Gastrocnemius medialis (tissue), 4 donors: ENCODE measurements at places on chromosomes 6 and 20. TPM values are rescaled to one million over a fixed set of nuclear protein-coding genes. Genes with fewer than 3 reads are reported as not detected.
A peak's percentile ranks its signal among the peaks of the same experiment; 100 is the strongest.

Gene ANKEF1
- total RNA-seq = 0.82 TPM

Gene DTNBP1
- total RNA-seq = 33.5 TPM

- no peak overlapping the region for H3K4me3 ChIP-seq
- no peak for DNase-seq
- no peaks in the 10 kb centered on the region for H3K27me3 ChIP-seq
- H3K27ac ChIP-seq = no peak overlapping the region
- H3K4me1 ChIP-seq = peaks cover 36% of the 10 kb centered on the region
- no peaks in the 10 kb centered on the region for H3K36me3 ChIP-seq
Measured at GRCh38 chr6:111429571-111429970, 53.4 kb downstream of the REV3L start.

DNA sequence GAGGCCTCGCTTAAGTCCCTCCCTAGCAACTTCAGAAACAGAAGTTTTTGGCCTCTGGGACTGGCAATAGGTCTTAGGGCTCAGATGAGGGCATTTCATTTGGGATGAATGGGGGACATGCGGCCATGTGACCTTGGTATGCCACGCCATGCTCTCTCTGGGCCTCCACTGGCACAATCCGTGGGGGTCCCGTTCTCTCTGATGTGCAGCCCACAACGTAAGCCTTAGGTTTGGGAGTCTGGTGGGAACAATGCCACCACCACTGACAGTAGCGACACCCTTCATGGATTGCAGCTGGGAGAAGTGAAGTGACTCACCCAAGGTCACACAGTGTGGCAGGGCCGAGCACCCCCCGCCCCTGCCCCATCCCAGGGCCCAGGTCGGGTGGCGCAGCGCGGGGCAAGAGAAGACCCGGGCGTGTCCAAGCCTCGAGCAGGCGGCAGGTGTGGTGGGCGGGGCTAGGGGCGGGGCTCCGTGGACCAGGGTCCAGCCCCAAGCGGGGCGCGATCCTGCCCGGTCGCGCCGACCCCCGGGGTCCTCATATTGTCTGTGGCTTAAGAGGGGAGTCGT lies 864 bp upstream of the CEBPB start:
- H3K27ac ChIP-seq = peak overlapping the region; percentile 100
- DNase-seq = no peak
- H3K27me3 ChIP-seq = no peaks in the 10 kb centered on the region
- peaks cover 19% of the 10 kb centered on the region for H3K4me1 ChIP-seq

Gene DCBLD1
- 8.1 TPM for total RNA-seq

- no peaks in the 10 kb centered on the region for H3K36me3 ChIP-seq
- peaks cover 27% of the 10 kb centered on the region for H3K4me1 ChIP-seq
- peak; percentile 16 for DNase-seq
- H3K27me3 ChIP-seq = no peaks in the 10 kb centered on the region
- peak overlapping the region; percentile 96 for H3K27ac ChIP-seq
Measured at GRCh38 chr6:156720691-156721685, 56.2 kb upstream of the ARID1B start.

- no peak overlapping the region for H3K27ac ChIP-seq
- H3K4me1 ChIP-seq = no peaks in the 10 kb centered on the region
- no peaks in the 10 kb centered on the region for H3K27me3 ChIP-seq
- DNase-seq = peak; percentile 23
Measured at GRCh38 chr6:37483917-37484785, 15.5 kb downstream of the CCDC167 start.

Gene C6orf118
- total RNA-seq = not detected

- no peak for DNase-seq
- no peak overlapping the region for H3K4me3 ChIP-seq
- H3K4me1 ChIP-seq = no peaks in the 10 kb centered on the region
- no peaks in the 10 kb centered on the region for H3K36me3 ChIP-seq
- no peaks in the 10 kb centered on the region for H3K27me3 ChIP-seq
Measured at GRCh38 chr6:135707426-135707825, 144.1 kb upstream of the PDE7B start.

Gene MARCKS
- 4.3 TPM for total RNA-seq

- no peak for DNase-seq
- H3K4me3 ChIP-seq = no peak overlapping the region
- H3K27ac ChIP-seq = no peak overlapping the region
- no peaks in the 10 kb centered on the region for H3K27me3 ChIP-seq
- H3K4me1 ChIP-seq = no peaks in the 10 kb centered on the region
Measured at GRCh38 chr20:21384308-21384892, 12.9 kb downstream of the NKX2-4 start.

GRCh38 chr6:42933205-42933604 lies 3.9 kb downstream of the CNPY3 start:
- H3K36me3 ChIP-seq = peaks cover 24% of the 10 kb centered on the region
- no peak overlapping the region for H3K27ac ChIP-seq
- H3K4me3 ChIP-seq = no peak overlapping the region
- H3K27me3 ChIP-seq = no peaks in the 10 kb centered on the region

- H3K4me1 ChIP-seq = no peaks in the 10 kb centered on the region
- no peak overlapping the region for H3K4me3 ChIP-seq
- no peaks in the 10 kb centered on the region for H3K27me3 ChIP-seq
- H3K36me3 ChIP-seq = no peaks in the 10 kb centered on the region
- DNase-seq = no peak
Measured at GRCh38 chr6:52399511-52400312, 20.4 kb upstream of the EFHC1 start.

GRCh38 chr20:43563429-43563828 lies 4.6 kb downstream of the SGK2 start:
- H3K36me3 ChIP-seq = no peaks in the 10 kb centered on the region
- DNase-seq = no peak
- H3K27ac ChIP-seq = no peak overlapping the region
- H3K4me3 ChIP-seq = no peak overlapping the region
- no peaks in the 10 kb centered on the region for H3K27me3 ChIP-seq
- no peaks in the 10 kb centered on the region for H3K4me1 ChIP-seq

GRCh38 chr20:2206957-2207769 lies 88.6 kb upstream of the TGM3 start:
- H3K4me1 ChIP-seq = peaks cover 4% of the 10 kb centered on the region
- H3K27ac ChIP-seq = no peak overlapping the region
- no peaks in the 10 kb centered on the region for H3K36me3 ChIP-seq
- peak; percentile 18 for DNase-seq

Gene FAM209B
- not detected for total RNA-seq

GRCh38 chr20:47377122-47377722 lies 20.7 kb upstream of the ZMYND8 start:
- no peak for DNase-seq
- H3K27me3 ChIP-seq = no peaks in the 10 kb centered on the region
- no peaks in the 10 kb centered on the region for H3K4me1 ChIP-seq
- H3K27ac ChIP-seq = no peak overlapping the region

Gene SNX21
- 35.8 TPM for total RNA-seq

Gene TEAD3
- 13.0 TPM for total RNA-seq

Gene CLPSL2
- total RNA-seq = not detected

Gene SAPCD1
- total RNA-seq = not detected

DNA sequence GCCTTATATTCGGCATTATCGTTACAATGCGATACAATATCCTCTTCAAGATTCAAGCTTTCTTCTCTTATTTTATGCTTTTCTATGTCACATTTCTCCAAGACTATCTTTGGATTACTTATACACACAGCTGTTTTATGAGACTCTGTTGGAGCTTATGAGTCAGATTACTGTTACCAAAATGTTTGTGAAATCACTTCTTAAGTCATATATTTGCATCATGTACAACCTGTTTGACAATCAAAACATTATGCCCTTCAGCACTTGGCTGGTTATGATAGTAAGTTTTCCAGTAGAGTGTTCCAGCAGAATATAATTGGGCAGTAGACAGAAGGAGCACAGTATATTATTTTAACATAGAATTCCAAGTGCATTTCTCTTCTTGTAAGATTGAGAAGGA lies 35.2 kb downstream of the BMP6 start:
- no peaks in the 10 kb centered on the region for H3K4me1 ChIP-seq
- no peak overlapping the region for H3K4me3 ChIP-seq
- H3K36me3 ChIP-seq = no peaks in the 10 kb centered on the region
- DNase-seq = no peak
- no peak overlapping the region for H3K27ac ChIP-seq

Gene SSTR4
- total RNA-seq = not detected

Gene HLA-DMA
- total RNA-seq = 5.1 TPM

Gene CLIC1
- 20.9 TPM for total RNA-seq

DNA sequence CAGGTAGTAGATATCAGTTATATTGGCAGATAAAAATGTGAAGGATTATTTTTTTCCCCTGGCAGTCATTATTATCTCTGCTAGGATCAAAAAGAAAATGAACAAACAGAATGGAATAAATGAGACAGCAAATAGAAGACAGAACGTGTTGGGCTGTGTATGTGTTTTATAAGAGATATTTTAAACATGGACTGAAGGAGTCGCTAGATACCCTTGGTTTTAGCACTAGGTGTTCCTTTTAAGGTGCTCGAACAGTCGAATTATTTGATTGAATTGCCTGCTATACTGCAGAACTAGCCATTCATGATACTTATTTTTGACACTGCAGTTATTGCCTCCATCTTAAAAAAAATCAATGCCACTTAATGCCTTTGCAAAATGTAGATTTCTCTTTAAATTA lies 3.7 kb downstream of the GRIK2 start:
- H3K36me3 ChIP-seq = no peaks in the 10 kb centered on the region
- no peak overlapping the region for H3K4me3 ChIP-seq
- no peak overlapping the region for H3K27ac ChIP-seq

DNA sequence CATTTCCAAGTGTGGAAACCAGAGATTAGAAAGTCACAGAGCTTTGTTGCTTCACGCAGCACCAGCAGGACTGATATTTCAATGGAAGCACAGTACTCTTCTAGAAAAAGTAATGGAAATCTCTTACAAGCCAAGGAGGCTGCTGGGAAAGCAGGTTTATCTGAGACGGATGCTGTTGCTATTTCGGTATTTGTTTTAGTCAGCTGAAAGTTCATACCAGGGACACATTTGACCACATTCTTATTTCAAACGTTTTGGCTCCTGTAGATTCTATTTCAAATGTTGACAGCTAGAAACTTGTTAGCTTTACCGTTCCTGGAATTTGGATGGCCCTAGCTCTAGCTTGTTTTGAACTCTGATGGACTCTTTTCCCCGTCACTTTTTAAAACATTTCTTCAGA lies 3.7 kb upstream of the TMEM242 start:
- peak overlapping the region; percentile 39 for H3K27ac ChIP-seq
- peaks cover 11% of the 10 kb centered on the region for H3K4me1 ChIP-seq
- no peak for DNase-seq
- H3K4me3 ChIP-seq = no peak overlapping the region

Gene GDAP1L1
- total RNA-seq = not detected

GRCh38 chr6:104256646-104257045 lies 603.1 kb downstream of the HACE1 start:
- H3K27ac ChIP-seq = no peak overlapping the region
- no peaks in the 10 kb centered on the region for H3K27me3 ChIP-seq
- no peaks in the 10 kb centered on the region for H3K4me1 ChIP-seq
- no peak overlapping the region for H3K4me3 ChIP-seq

Gene DLK2
- total RNA-seq = not detected

Gene MANEA
- total RNA-seq = 2.8 TPM

DNA sequence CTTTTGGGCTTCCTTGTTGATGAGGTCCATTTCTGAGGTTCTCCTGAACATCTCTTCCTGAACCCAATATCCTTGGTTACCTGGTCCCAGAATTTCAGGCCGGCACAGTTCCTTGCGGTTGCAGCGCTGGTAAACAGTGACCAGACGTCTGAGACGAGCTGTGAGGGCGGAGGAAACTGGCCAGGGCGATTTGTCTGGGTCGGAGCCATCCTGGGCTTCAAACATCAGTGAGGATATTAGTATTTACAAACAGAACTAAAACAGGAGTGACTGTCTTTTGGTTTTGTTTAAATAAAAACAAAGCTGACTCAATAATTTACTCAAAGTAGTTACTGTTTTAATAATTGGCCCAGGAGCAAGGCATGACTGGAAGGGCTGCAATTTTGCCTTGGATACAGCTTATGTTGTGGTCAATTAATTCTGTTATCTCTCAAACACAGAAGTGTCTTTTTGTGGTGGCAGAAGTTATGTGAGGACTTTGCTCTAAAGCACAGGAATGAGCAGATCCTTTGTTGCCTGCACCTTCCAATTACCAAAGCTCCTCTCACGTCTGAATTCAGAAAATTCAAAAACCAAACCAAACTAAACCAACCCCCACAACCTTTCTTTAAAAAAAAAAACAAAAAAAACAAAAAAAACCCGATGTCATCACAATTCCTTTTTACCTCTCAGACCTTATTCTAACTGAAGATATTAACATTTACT lies 58.7 kb upstream of the EMILIN3 start:
- no peak for DNase-seq
- H3K4me1 ChIP-seq = no peaks in the 10 kb centered on the region
- no peak overlapping the region for H3K4me3 ChIP-seq
- no peak overlapping the region for H3K27ac ChIP-seq
- H3K27me3 ChIP-seq = no peaks in the 10 kb centered on the region
- H3K36me3 ChIP-seq = no peaks in the 10 kb centered on the region

DNA sequence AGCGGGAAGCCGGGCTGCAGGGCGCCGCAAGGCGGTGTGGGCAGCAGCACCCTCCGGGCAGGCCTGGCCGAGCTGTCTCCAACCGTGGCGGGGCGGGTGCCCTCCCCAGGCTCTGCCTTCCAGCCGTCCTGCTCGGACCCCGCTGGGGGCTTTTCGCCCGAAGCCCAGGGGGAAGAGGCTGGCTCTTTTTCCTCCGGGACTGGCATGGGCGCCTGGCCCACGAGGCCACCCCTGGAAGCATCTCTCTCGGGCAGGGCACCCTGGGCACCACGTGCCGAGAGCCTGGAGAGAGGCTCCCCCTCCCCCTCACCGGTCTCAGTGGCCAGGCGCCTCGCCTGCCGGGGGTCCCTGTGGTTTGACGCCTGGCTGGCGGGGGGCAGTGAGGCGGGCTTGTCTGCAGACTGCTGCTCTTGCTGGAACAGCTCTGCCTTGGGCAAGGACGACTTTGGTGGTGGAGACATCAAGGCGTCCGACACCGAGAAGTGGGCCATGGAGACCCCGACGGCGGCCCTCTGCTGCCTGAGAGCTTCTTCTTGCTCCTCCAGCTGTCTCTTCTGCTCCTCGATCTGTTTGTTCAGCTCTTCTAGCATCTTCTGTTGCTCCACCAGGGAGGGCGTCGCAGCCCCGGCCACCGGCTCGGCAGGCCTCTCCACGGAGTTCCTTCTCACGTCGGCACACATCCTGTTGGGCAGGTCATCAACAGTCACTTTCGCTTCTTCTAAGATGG lies 19.5 kb upstream of the TCFL5 start:
- no peak for DNase-seq
- H3K27ac ChIP-seq = no peak overlapping the region
- H3K4me1 ChIP-seq = peaks cover 14% of the 10 kb centered on the region
- no peak overlapping the region for H3K4me3 ChIP-seq
- no peaks in the 10 kb centered on the region for H3K27me3 ChIP-seq

DNA sequence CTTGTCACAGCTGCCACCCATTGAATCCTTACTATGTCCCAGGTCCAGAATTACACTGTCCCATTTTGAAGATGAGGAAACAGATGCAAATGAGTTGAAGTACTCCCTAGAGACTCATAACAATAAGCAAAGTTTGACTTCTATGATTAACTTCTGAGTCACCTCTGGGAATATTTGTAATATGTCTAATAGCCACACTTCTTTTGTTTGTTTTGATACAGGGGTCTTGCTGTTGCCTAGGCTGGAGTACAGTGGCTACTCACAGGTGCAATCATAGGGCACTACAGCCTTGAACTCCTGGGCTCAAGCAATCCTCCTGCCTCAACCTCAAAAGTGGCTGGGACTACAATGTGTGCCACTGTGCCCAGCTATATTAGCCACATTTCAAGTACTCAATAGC lies 11.4 kb upstream of the SOX12 start:
- H3K27me3 ChIP-seq = no peaks in the 10 kb centered on the region
- H3K4me1 ChIP-seq = peaks cover 5% of the 10 kb centered on the region
- DNase-seq = no peak
- H3K4me3 ChIP-seq = no peak overlapping the region

- H3K27ac ChIP-seq = peak overlapping the region; percentile 92
- no peaks in the 10 kb centered on the region for H3K27me3 ChIP-seq
- peaks cover 9% of the 10 kb centered on the region for H3K36me3 ChIP-seq
- peak; percentile 26 for DNase-seq
Measured at GRCh38 chr20:35091816-35092523, 637 bp downstream of the TRPC4AP start.
